ENCODE measurements at places on chromosomes 6 and 20.

DNA sequence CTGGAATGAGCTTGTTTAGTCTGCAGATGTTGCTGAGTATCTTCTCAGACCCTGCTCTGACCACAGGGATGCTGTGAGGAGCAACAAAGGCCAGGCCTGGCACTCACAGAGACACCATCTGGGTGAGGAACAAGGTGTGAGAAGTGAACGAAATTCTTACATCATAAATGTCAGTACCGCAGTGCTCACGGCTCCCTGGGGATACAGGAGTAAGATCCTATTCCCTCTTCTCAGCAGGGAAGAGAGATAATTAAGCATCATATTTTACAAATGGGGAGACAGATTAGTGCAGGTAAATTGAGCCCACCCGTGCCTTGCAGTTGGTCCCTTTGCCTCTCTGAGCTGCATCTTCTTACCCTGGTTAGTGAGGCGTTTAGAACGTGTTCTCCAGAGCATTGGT lies 106.2 kb downstream of the DTD1 start:
- no peak for DNase-seq

DNA sequence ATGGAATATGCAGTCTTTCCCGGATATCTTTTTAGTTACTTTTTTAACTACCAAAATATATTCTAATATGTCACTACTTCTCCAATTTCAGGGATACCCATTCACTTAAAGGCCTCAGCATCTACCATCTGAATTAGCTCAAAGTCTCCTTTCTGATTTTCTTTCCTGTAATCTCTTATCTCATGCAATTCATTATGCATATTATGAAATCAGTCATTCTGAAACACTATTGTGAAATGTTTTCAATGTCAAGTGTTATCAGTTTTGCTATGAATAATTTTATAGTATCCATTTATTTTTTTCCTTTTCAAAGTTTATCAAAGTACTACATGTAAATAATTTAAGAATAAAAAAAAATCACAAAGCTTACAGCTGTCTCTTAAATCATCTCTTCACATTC lies 41.2 kb upstream of the TPBG start:
- no peak for DNase-seq

- no peak for DNase-seq
Observed at GRCh38 chr6:53583451-53583850, 38.5 kb upstream of the GCLC start.

- DNase-seq, result no peak
Observed at GRCh38 chr20:18511571-18511970, 3.8 kb downstream of the SEC23B start.

DNA sequence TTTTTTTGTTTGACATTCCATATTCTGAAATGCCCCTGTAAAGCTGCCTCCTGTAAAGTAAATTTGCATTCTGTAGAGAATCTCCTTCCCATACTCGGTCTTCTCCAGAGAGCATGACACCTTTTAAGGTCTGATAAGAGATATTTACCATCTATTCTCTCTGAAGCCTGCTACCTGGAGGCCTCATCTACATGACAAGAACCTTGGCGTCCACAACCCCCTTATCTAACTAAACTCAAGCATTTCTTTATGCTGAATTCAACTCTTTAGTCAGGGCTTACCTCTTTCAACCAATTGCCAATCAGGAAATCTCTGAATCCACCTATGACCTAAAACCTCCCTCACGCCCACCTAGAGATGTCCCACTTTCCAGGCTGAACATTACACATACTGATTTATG lies 51.6 kb downstream of the FAM184A start:
- DNase-seq, result no peak

DNA sequence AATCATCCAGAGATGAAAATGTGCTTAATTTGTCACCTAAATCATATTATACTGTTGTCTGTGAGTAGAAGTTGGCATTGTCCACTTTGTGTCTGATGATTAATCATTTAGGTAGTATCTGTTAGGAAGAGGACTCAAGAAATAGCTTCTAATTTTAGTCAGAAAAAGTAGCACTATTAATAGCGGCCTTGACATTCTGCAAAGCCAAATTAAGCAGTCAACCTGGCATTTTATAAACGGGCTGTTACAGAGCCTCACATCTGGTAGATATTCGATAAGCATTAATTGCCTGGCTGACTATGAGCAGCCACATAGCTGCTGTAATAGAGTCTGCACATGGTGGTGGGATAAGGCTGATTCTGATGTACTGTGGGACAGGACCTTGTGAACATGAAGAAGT lies 99.5 kb downstream of the KLHL32 start:
- DNase-seq, result no peak

DNA sequence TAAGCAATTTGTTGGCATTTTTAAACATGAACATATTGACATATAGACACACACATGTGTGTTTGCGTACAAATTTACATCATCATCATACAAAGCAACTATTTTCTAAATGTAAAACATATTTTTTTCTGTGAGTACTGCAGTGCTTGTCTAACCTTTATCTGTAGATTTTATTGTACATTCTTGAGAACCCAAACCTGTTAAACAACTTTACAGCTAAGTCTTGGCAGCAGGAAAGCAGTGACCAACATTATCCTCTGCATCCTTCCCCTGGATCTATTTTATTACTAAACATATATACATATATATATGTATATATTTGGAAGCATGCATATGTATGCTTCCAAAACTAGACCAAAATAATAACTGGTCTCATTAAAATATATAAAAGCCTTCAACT lies 10.4 kb upstream of the PLCB1 start:
- DNase-seq, result no peak

DNA sequence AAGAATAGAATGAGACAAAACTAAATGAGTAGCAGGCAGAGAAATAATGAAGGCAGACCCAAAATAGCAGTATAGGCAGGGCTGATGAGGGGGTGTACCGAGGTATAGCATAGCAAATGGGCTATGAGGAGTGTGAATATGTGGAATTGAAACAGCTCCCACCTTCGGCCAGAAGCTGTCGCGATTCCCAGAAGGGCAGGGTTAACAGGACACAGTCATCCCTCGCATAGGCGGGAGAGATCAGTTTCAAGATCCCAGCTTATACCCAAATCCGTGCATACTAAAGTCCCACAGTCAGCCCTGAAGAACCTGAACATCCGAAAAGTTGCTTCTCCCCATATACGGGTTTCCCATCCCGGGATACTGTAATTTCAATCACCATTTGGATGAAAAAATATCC lies 82.7 kb downstream of the PTPRK start:
- DNase-seq, result no peak

- no peak for DNase-seq
Observed at GRCh38 chr20:22653658-22654642, 69.6 kb upstream of the FOXA2 start.

GRCh38 chr20:32206760-32207625 lies 550 bp downstream of the PLAGL2 start:
- no peak for DNase-seq

GRCh38 chr20:48215536-48215935 lies 430.3 kb upstream of the SULF2 start:
- DNase-seq, result no peak

GRCh38 chr6:90472716-90473115 lies 114.2 kb downstream of the MAP3K7 start:
- no peak for DNase-seq

DNA sequence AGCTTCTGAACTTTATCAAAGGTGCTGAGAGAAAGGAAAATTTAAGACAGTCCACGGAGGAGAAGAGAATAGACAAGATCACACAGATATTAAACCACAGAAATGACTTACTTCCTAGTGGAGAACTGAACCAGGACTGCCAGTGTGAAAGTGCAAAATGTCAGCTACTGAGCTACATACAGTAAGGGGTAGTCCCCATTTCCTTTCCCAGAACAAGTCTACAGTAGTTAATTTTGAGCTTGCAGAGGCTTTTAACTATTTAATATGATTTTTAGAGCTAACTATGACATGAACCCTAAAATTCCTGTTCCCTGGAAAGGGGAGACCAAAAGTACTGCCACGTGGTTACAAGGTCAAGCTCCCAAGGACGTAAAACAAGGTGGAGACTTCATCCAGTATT lies 45.1 kb downstream of the CEP85L start:
- DNase-seq, result no peak

DNA sequence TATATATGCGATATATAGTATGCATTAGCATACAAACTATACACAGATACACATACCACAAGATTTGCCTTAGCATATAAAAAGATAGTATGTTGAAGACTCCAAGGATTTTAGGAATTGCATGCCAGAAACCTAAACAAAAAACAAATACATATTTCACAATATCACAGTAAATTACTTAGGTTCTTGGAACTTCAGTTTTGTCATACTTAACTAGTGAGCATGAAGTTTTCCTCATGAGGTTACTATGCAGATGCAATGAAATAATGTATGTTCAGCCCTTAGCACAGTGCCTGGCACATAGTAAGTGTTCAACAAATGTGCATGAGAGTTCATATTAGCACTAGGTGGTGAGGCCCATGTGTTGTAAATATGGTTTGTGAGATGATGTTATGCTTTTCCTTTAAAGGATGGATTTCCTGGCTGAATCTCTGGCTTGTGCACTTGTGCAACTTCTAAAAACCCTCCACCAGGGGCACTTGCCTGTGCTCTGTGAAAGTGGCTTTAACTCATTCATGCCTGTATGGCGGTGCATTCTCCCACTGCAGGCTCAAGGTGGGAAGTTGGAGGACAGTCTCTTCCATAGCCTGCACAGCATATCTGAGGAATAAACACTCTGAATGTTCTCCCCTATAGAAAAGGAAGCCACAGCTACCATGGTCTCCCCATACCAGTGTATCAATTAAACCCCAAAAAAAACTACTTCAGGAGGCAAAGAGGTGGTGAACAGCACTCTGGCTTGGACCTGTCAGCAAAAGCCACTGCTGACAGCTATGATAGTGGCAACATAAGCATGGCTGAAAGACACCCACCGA lies 624.1 kb upstream of the CDH4 start:
- no peak for DNase-seq

DNA sequence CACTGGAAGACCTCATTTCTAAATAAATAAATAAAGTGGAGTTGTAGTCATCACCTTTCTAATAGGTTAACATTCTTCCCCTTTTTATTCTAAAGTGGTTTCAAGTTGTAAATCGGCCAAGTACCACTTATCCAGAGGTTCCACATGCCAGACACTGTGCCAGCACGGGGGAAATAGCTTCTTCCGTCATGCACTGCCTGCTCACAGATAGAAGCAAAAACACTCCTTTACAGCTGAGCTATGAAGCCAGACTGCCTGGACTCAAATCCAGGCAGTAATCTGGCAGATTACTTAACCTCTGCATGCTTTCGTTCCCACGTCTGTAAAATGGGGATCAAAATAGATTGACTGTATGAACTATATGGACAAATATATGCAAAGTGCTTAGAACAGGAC lies 17.2 kb upstream of the SCML4 start:
- no peak for DNase-seq

GRCh38 chr6:57305761-57306160 lies 11.7 kb upstream of the PRIM2 start:
- no peak for DNase-seq

- no peak for DNase-seq
Observed at GRCh38 chr20:33838035-33838864, 27.1 kb downstream of the CHMP4B start.

DNA sequence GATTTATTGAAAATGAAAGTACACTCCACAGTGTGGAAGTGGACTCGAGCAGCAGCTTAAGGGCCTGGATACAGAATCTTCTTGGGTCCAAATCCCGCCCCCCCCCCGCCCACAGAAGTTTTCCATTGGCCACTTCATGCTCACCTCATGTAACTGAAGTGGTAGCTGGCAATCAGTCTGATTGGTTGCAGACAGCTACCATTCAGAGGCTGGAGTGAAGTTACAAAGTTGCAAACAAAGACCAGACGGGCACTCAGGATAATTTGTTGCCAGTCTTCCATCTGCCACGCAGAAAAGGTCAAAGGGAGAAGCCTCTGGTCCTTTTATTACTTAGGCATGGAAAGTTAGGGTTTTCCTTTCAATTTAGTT lies 25.8 kb upstream of the FABP7 start:
- no peak for DNase-seq

DNA sequence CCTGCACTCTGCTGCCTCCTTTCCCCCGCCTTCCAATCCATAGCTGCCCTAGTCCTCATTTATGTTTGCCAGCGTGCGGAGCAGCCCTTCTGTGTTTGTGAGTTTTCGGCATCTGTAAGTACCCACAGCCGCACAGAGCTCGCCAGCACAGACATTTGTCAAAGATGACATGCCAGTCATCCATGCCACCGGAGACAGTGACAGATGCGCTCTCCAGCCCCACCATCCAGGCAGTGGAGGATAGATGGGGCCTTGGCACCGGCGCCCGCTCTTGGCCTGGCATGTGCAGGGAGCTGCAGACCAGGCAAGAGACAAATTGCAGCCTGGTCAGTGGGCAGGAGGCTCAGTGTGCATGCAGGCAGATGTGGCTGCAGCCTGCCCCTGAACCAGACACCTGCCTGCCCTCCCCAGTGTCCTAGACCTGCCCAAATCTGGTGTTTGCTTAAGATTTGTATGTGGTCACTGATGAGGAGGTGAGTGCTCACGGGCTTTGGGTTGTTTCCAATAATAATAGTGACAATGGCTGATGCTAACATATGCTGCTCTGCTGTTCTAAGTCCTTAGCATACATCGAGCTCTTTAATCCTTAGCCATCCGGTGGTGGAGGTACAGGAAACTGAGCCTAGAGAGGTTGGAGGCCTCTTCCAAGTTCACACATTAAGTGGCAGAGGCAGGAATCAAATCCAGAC lies 78.1 kb downstream of the UNC5CL start:
- no peak for DNase-seq

- no peak for DNase-seq
Observed at GRCh38 chr6:159945801-159946392, 23.0 kb upstream of the IGF2R start.

DNA sequence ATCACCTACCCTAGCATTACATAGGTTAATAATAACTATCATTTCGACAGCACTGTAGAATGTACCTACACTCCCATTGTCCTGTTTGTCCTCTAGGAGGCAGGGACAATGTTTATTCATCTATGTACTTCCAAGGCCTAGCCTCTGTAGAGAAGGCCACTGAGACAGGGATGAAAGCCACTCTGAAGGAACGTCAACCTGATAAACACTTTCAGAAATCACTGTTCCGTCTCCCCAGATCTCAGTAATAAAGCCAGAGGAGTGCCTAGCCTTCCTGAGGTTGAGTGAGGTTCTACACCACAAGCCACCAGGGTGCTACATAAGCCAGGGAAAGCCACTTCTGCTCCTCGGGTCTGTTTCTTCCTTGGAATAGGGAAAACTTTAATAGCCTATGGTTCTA lies 44.8 kb downstream of the POPDC3 start:
- DNase-seq, result no peak

- no peak for DNase-seq
Observed at GRCh38 chr20:12928755-12929401, 79.9 kb upstream of the SPTLC3 start.
